A549 treated with RU486 at 1 μM for 4 hours (cell line): ENCODE measurements at places on chromosomes 3 and 15. TPM values are rescaled to one million over a fixed set of nuclear protein-coding genes. Genes with fewer than 3 reads are reported as not detected.

Gene RASGRP1
- 0.25 to 0.56 TPM (median 0.37 TPM) in 5 replicates for total RNA-seq

Gene UBAP1L
- total RNA-seq = 0.48 to 1.3 TPM (median 0.99 TPM) in 5 replicates

Gene PIF1
- 12.7 to 22.4 TPM (median 18.7 TPM) in 5 replicates for total RNA-seq

Gene KNG1
- 0.09 TPM in 1 of 5 replicates, not detected in the others for total RNA-seq

Gene CHRNB4
- 0.67 to 1.5 TPM (median 0.77 TPM) in 5 replicates for total RNA-seq

Gene ERC2
- total RNA-seq = 0.23 TPM in 1 of 5 replicates, not detected in the others

Gene PAQR9
- 2.6 to 4.3 TPM (median 3.7 TPM) in 5 replicates for total RNA-seq

Gene FAM81A
- 12.7 to 15.3 TPM (median 13.4 TPM) in 5 replicates for total RNA-seq

Gene OXNAD1
- total RNA-seq = 6.3 to 8.1 TPM (median 7.6 TPM) in 5 replicates

Gene GOLGA6L1
- not detected in 5 replicates for total RNA-seq

Gene OXSM
- 14.7 to 19.7 TPM (median 17.1 TPM) in 5 replicates for total RNA-seq

Gene IVD
- 11.3 to 13.1 TPM (median 12.7 TPM) in 5 replicates for total RNA-seq

Gene TMC3
- total RNA-seq = not detected in 5 replicates

Gene DAPK2
- total RNA-seq = 3.1 to 4.6 TPM (median 3.8 TPM) in 5 replicates

Gene ARNT2
- total RNA-seq = 14.5 to 17.9 TPM (median 16.9 TPM) in 5 replicates

Gene CADM2
- total RNA-seq = 0.18 to 0.24 TPM (median 0.21 TPM) in 3 of 5 replicates, not detected in the others

Gene PTPN9
- 36.1 to 45.9 TPM (median 43.8 TPM) in 5 replicates for total RNA-seq

Gene OXSR1
- total RNA-seq = 23.5 to 40.1 TPM (median 36.1 TPM) in 5 replicates

Gene KLF15
- 0.06 to 0.19 TPM (median 0.09 TPM) in 4 of 5 replicates, not detected in the other for total RNA-seq

Gene CCDC33
- 5.2 to 7.0 TPM (median 6.0 TPM) in 5 replicates for total RNA-seq

Gene PAQR5
- 78.9 to 110 TPM (median 109 TPM) in 5 replicates for total RNA-seq

Gene PLOD2
- total RNA-seq = 60.3 to 153 TPM (median 135 TPM) in 5 replicates

Gene VEPH1
- total RNA-seq = 0.07 to 0.15 TPM in 2 of 5 replicates, not detected in the others

Gene RHCG
- 30.6 to 43.6 TPM (median 33.0 TPM) in 5 replicates for total RNA-seq

Gene TM4SF18
- total RNA-seq = 27.6 to 49.8 TPM (median 45.8 TPM) in 5 replicates

Gene GREM1
- 6.0 to 16.3 TPM (median 8.2 TPM) in 5 replicates for total RNA-seq

Gene PCSK6
- total RNA-seq = 8.1 to 11.0 TPM (median 10.5 TPM) in 5 replicates

Gene RGMA
- total RNA-seq = 0.15 to 0.39 TPM (median 0.18 TPM) in 5 replicates

Gene SOX2
- total RNA-seq = 0.76 to 1.0 TPM (median 0.87 TPM) in 5 replicates

Gene GRIP2
- total RNA-seq = 0.97 to 2.4 TPM (median 1.9 TPM) in 5 replicates

Gene C3orf52
- total RNA-seq = 10.3 to 16.3 TPM (median 14.1 TPM) in 5 replicates

Gene TGM5
- total RNA-seq = not detected in 5 replicates

Gene CRBN
- total RNA-seq = 25.9 to 30.4 TPM (median 26.9 TPM) in 5 replicates

Gene SLC9C1
- not detected in 5 replicates for total RNA-seq

Gene SNURF
- total RNA-seq = 6.4 to 13.6 TPM (median 10.8 TPM) in 5 replicates

Gene LRRN1
- not detected in 5 replicates for total RNA-seq

Gene TMCO5A
- not detected in 5 replicates for total RNA-seq
